ENCODE measurements at places on chromosomes 16 and 17.

DNA sequence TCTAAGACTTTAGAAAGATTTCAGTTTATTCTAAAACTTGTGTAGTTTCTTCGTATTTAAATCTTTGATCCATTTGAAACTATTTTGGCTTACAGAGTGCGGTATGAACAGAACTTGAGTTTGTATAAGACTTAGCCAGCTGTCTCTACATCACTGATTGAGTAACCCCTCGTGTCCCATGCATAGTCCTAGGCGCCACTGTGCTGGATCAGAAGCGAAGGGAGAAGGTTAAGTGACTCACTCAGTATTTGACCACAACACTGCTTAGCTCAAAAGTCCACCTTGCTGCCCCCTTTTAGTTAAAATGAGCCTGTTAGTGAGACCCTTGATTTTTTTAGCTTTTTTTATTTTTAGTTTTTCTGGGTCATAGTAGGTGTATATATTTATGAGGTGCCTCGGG is 28.4 kb downstream of the CD300LB start:
- no peak for DNase-seq

GRCh38 chr17:73090396-73091202 is 1.9 kb downstream of the SLC39A11 start:
- no peak for DNase-seq

DNA sequence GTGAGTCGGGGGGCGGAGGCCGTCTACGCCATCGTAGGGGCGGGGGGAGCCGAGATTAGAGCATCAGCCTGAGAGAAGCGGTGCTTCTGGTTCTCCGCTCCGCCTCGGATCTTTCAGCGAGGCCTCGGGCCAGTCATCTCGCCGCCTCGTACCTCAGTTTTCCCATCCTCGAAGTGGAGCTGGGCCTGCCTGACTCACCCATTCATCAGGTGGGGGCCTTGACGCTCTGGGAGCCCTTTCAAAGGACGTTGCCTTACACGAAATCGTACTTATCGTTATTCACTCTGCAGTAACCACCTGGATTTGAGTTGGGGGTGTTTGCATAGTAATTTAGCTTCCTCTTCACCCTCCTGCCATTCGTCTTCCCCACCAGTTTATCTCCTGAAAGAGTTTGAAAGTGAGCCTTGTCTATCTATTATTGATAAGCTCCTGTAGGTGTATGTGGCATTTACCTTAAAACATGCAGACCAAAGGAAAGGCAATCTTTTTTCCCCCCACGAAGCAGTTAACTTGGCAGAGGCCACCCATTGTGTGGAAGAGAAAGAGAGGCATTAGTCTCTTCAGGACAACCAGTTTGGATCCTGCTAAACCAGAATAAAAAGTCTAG is 674 bp downstream of the TAF15 start:
- DNase-seq: no peak

GRCh38 chr16:23079675-23080301 is 69.5 kb downstream of the USP31 start:
- no peak for DNase-seq

GRCh38 chr16:54165174-54165911 is 121.2 kb downstream of the IRX3 start:
- DNase-seq: no peak

- no peak for DNase-seq
Observed at GRCh38 chr17:52147872-52148271, 10.6 kb downstream of the CA10 start.

DNA sequence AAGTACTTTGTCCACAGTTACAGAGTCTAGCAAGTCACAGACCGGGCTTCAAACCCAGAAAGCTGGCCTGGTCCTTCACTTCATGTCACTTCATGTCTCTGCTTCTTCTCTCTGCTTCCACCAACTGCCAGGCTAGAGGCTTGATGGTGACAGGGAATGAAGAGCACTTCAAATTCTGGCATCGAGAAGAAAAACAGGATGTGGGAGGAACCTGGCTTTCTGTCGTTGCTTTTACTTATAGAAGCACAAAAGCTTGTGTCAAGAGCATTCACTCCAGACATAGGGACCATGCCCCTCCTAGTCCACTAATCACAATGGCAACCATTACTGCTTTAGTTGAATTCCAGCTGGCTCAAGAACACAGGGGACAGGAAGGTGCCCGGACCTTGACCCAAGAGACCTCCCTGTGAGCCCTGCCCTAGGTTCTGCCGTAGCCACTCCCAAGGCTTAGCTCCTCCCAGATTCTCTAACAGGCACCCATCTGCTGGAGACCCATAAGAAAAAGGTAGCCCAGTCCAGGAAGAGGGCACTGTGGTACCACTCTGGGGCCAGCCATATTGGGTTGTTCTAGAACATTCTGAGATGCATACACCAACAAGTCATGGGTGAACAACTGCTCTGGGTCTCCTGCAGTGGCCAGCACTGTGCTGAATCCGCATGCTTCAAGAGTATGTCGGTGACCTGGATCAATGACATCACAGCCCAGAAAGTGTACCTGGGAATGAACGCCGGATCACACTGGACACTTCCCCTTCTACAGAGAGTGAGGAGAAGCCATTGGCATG is 181.8 kb downstream of the C16orf95 start:
- no peak for DNase-seq

GRCh38 chr17:41907185-41907556 is 11.6 kb downstream of the ACLY start:
- no peak for DNase-seq

DNA sequence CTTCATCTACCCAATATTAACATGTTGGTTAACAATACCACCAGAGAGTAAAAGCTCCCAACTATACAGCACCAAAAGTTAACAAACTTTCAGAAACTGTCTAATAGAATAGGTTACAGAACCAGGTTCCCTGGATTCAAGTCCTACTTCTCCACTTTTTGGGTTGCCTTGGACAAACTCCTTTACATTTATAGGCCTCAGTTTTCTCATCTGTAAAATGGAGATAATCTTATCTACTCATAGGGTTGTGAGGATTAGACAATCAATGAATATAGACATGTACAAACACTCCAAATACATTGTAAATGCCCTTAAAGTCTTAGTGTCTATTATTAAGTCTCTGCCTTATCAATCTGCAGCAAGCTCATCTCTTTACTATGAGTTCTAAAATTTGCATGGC is 435.2 kb downstream of the ZFHX3 start:
- no peak for DNase-seq

DNA sequence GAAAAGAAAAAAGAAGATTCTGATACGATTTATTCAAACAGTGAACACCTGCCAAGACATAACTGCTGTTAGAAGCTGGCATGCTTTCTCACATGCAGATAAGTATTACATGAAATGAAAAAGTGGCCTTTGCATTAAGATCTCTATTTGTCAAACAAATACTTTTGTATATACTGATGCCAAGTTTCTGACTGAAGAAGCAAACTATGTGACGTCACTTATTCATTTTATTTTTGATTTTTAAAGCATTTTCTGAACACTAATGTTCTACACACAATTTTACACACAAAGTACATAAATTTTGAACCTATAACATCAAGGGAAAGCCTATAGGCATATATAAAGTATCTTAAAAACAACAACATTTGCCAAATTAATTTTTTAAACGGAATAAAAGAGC is 153.8 kb downstream of the CEP112 start:
- no peak for DNase-seq

DNA sequence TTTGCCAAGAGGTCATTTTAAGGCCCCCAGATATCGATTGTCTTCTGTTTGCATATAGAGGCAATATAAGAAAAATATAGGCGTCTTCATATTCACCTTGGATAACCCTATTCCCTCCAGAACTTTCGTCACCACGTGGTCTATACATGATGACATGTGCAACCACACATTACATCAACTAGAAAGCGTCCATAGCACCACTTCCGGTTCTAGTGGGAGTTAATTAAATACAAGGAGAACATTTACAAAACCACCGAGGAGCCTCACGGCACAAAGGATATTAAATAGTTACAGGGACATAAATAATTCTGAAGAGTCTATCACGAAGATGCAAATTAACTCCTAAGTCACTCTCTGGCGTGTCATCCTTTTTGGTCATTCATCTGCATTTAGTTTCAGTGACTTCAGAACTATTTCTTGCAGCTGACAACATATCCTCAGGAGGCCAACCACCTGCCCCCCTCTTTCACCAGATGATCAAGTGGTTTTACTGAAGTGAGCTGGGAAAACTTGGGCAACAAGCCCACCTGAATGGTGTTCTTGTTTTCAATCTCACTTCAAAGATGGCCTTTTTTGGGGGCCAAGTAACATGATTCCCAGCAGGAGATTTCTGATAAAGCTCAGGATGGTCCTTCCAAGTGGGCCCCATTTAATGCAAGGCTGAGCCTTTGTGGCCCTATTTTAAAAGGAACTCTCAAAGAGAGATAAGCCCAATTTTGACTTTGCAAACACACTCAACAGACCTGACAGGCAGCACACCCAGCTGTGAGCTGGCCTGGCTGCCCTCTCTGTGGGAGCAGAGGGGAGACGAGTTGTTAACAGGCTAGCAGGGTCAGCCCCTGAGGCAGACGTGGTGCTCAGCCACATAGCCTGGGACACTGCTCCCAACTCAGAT is 15.3 kb downstream of the CMTM3 start:
- DNase-seq: no peak

GRCh38 chr17:77968788-77969187 is 10.3 kb downstream of the TNRC6C start:
- DNase-seq: no peak

- peak; percentile 23 for DNase-seq
Observed at GRCh38 chr17:40490289-40490853, 11.1 kb downstream of the TNS4 start.

DNA sequence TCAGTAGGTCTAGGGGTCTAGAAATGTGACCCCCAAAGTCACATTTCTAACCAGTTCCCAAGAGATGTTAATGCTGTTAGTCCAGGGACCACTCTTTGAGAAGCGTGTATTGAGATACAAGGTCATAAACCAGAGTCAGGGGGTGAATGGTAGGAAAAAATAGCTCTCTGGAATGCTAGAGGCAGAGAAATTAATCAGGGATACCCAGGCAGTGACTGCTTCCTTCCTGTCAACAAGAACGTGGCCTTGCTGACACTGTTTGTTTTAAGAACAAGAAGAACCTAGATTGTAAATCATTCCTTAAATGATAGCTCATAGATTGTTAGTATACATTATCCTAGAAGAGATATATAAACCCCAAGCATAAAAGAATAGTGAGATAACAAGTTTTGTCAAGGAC is 43.8 kb downstream of the PITPNM3 start:
- DNase-seq: no peak

DNA sequence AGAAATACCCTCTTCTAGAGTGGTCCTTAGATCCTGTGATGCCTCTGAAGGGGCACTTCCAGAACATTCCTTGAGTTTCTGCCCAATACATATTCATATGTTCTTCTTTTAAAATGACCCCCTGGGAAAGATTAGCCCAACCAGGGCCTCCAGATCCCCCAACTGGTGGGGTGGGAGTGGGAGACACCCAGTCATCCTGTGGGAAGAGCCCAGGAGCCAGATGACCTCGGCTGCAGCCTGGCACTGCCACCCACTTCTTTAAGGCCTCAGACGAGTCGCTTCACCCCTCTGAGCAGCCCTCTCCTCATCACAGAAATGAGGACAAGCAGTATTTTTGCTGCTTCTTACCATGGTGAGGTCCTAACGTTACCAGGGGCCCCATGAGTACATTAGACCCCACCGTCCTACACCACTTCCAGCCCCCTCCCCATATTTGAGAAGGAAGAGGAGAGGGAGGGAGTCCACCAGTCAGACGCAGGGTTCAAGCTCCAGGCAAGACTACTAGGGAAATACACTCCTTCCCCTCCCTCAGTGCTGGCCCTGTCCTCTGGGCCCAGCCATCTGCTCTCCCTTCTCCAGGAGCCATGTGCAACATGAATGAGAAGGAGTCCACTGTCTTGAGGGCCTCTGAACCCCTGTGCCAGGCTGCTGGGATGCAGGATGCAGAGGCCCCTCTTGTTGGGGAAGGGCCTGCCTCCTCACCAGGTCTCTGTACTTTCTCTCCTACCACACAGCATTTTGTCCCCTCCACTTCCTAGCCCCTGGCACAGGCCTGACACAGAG is 11.8 kb downstream of the MPO start:
- no peak for DNase-seq

- no peak for DNase-seq
Observed at GRCh38 chr16:86730086-86730485, 151.7 kb downstream of the FOXL1 start.

- peak; percentile 23 for DNase-seq
Observed at GRCh38 chr17:76473541-76473985, 6.2 kb downstream of the AANAT start.

DNA sequence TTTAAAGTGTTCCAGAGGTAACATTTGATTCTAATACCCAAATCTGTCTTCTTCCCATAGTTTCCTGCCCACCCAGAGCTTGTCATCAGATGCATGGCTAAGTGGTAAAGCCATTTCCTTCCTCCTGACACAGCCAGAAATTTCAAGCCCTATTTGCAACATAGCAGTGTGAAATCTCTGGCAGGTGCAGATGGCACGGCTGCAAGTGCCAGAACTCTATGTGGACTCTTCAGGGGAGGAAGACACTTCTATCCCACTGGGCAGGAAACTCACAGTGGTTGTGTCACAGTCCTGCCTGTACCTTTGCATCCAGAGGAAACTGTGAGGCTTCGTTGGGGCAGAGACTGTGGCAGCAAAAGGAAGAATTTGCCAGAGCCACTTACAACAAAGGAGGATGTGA is 13.2 kb downstream of the DYNLRB2 start:
- no peak for DNase-seq

DNA sequence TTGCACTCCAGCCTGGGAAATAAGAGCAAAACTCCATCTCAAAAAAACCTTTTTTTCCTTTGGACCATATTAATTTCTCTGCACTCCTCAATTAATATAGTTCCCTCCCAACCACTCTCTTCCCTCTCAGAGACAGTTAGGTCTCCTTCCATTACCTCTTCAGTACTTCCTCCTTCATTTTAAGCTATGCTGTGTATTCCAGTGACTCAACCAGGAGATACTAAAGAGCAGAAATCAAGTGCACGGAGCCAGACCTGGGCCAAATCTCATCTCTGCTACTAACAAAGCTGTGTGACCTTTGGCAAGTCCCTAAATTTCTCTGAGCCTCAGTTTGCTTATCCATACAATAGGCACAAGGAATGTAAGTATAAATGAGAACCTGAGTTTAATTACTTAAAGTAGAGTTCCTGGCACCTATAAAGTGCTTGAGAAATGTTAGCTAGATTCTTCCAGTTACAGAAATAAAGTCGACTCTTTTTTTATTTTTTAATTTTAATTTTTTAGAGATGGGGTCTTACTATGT is 8.5 kb downstream of the PECAM1 start:
- no peak for DNase-seq

DNA sequence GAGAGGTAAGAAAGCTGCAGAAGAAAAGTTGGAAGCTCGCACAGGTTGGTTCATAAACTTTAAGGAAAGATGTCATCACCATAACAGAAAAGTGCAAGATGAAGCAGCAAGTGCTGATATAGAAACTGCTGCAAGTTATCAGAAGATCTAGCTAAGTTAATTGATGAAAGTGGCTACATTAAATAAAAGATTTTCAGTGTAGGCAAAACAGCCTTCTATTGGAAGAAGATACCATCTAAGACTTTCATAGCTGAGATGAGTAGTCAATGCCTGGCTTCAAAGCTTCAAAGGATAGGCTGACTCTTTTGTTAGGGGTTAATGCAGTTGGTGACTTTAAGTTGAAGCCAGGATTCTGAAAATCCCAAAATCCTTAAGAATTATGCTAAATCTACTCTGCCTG is 24.0 kb downstream of the CYLD start:
- no peak for DNase-seq

All from stimulated activated CD4-positive, alpha-beta T cell treated with anti-CD3 and anti-CD28 coated beads, Interleukin-15, amount 100 ng/mL, for 24 hours (primary cell).